Renal pelvis (tissue), 12 donors: ENCODE measurements at places on chromosomes 5 and 9. TPM values are rescaled to one million over a fixed set of nuclear protein-coding genes. Genes with fewer than 3 reads are reported as not detected.

NEURL1B gene
- polyA plus RNA-seq = 12.7 TPM

LECT2 gene
- polyA plus RNA-seq = 4.1 TPM

TIMD4 gene
- polyA plus RNA-seq = 0.95 TPM

GPX8 gene
- 76.2 TPM for polyA plus RNA-seq

PCDHA13 gene
- polyA plus RNA-seq = not detected

FOXD1 gene
- 16.3 TPM for polyA plus RNA-seq

DBH gene
- polyA plus RNA-seq = 0.94 TPM

ADAMTS2 gene
- polyA plus RNA-seq = 10.6 TPM

PCDHA1 gene
- not detected for polyA plus RNA-seq

CDH12 gene
- 6.2 TPM for polyA plus RNA-seq

SPINK4 gene
- not detected for polyA plus RNA-seq

LIX1 gene
- polyA plus RNA-seq = 4.1 TPM

CBY3 gene
- polyA plus RNA-seq = 1.8 TPM

FOXI1 gene
- polyA plus RNA-seq = 8.2 TPM

ATP10B gene
- polyA plus RNA-seq = 0.83 TPM

ORM2 gene
- not detected for polyA plus RNA-seq

DCTN4 gene
- polyA plus RNA-seq = 57.0 TPM

PCDHA8 gene
- polyA plus RNA-seq = not detected

MYOZ3 gene
- 5.9 TPM for polyA plus RNA-seq

TNFSF15 gene
- polyA plus RNA-seq = 9.7 TPM

- no peak for DNase-seq
Observed at GRCh38 chr5:178186427-178186826, 744 bp downstream of the GMCL2 start.

DNA sequence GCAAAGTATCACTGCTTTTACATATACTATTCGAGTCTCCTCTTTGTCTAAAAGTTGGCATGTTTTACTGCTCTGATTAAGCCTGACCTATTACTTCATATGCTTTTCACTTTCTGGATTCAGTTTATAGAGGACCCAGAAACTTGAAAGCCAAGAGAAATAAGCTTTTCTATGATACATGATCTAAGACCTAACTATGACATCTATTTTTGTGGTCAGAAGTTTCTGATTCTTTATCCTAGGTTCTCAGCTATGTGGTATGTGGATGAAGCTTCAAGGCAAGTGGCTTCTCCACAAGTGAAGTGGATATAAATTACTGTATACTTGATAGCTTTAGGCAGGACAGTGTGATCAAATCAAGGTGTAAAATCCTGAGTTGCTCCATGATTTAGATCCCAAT is 6.3 kb downstream of the EDIL3 start:
- DNase-seq = no peak

GRCh38 chr5:65252977-65253376 is 228.7 kb downstream of the ADAMTS6 start:
- no peak for DNase-seq

GRCh38 chr5:144794922-144795321 is 624.2 kb downstream of the KCTD16 start:
- no peak for DNase-seq

GRCh38 chr5:79062436-79062835 is 7.0 kb downstream of the DMGDH start:
- DNase-seq = no peak

DNA sequence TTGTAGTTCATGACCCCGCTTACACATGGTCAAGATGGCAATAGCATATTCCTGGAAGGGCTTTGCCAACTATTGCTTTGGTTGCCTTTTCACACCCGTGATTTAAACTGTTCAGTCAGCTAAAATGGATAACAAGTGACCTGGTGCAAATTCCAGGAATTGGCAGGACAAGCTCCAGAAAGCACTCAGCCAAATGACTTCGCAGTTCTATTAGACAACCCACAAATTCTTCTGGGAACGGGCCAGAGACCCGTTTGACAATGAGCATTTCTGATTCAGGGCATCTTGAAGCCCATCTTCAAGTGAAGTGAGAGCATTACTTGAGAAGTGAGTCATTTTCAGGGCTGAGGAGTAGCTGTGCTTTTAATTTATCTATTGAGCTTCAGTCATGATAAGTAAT is 165.0 kb downstream of the DROSHA start:
- no peak for DNase-seq

GRCh38 chr9:36382484-36382883 is 17.6 kb downstream of the RNF38 start:
- DNase-seq = no peak

- DNase-seq = no peak
Observed at GRCh38 chr5:142626099-142626498, 59.8 kb downstream of the FGF1 start.

DNA sequence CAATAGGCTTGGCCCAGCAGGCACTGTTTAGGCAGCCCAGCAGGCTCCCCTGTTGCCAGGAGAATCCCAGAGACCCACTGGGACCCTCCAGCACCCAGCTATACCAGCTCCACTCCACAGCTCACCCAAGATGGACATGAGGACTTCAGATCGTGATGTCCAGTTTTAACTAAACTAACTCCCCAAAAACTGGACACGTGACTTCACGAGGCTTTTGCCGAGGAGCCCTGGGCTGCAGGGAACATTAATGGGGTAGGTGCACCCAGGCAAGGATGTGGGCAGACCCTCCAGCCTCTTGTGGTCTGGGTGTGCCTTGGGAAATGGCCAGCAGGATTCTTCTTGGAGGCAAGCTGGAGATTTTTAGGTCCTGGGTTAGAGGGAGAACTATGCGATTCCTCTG is 8.9 kb upstream of the NKD2 start:
- DNase-seq = no peak

- no peak for DNase-seq
Observed at GRCh38 chr9:88173378-88173999, 35.2 kb upstream of the SPATA31C2 start.

GRCh38 chr5:180813420-180813819 is 10.8 kb upstream of the MGAT1 start:
- DNase-seq = no peak

DNA sequence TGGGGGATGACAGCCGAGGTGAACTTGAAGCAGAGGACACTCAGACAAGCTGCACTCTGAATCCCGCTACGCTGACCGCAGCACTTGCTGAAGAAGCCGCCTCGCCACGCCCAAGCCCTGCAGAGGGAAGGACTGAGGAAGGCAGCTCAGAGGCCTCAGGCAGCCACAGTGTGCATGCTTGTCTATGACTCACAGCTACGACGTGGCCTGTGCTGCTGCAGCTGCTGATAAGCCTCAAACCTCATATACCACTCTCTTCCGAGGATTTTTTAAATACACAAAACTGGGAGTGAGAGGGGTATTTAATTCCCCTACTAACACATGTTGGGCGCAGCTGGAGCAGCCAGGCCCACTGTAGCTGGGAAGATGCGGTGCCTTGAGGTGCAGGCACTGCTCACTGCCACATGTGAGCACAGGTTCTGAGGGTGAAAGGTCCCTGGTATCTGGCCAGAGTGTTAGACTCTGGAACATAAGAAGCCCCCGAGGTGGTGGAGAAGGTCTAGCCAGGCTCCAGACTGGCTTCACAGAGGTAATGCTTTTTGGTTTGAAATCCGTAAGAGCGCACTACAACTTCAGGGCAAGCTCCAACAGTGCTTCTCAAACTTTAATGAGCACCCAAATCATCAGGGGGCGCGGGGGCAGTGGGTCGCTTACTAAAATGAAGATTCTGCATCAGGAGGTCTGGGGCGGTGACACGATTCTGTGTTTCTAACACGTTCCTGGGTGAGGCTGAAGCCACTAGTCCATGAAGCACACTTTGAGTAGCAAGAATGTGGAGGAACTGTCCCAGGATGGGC is 196.8 kb downstream of the AUH start:
- DNase-seq = no peak

DNA sequence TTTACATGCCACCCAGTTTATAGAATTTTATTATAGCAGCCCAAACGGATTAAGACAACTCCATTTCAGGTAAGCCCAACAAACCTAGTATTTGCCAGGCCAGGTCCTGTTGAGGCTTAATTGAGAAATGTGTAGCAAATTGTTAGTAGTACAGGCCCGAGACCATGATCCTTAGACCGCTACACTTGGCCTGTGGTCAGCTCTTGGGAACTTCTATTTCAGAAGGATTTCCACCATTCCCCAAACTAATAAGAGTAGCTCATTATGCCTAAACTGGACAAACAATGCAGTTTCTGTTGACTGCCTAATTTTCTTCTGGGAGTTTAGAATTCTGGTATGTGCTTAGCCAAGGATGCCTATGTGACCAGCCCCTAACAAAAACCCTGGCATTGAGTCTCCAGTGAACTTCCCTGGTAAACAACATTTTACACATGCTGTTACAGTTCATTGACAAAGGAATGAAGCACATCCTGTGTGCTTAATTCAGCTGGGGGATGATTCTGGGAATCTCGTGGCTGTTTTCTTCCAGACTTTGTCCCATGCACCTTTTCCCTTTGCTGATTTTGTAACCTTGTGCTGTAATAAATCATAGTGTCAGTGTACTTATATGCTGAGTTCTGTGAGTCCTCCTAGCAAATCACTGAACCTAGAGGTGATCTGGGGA is 5.6 kb upstream of the GPX3 start:
- peak; percentile 50 for DNase-seq

GRCh38 chr9:99851500-99851822 is 29.8 kb downstream of the NR4A3 start:
- no peak for DNase-seq

DNA sequence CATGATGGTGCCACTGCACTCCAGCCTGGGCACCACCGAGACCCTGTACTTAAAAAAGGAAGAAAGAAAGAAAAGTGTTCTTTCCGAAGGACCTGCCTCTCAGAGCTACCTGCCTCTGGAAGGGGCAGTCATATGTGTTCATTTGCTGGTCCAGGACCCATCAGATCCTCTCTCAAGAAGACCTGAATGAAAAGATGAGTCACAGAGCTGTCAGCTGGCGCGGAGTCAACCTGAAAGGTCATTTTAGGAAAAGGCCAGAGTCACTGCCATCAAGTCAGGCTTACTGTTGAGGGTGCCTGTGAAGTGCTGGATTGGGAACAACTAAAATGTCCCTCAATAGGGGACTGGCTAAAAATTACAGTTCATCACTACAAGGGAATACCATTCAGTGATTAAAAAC is 14.9 kb upstream of the HRH2 start:
- DNase-seq = no peak

DNA sequence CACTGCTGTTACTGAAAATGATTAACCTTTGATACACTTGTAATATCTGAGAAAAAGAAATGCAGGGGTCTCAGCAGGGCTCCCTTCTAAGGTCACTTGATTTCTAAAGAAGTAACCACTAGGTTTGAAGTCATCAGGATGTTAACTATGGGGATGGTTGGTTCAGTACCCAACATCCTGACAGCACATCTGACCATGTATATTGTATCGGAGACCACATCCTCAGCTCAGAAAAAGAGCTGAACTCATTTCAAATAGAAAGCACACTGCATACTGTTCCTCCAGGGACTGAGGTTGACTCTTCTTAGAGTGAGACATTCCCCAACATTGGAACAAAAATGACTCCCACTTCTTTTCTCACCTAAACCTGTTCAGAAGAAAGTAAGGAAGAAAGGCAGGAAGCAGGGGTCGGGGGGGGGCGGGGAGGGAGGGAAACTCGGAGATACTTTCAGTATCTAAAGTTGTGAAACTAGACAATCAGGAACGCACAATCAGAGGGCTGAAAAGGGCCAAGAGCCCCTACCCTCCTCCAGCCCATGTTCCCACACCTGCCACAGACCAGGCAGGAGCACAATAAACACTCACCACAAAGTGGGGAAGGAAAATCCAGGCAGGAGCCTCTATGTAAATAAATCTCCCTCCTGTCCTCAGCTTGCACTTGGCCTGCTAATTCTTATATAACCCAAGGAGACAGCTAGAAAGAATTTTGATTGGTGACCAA is 730 bp upstream of the GZMA start:
- DNase-seq = no peak

GRCh38 chr9:104173067-104173466 is 79.0 kb downstream of the SMC2 start:
- DNase-seq = no peak

GRCh38 chr9:90851444-90851843 is 49.8 kb downstream of the SYK start:
- no peak for DNase-seq

GRCh38 chr5:68720884-68721610 is 372.8 kb upstream of the SLC30A5 start:
- DNase-seq = no peak

- no peak for DNase-seq
Observed at GRCh38 chr9:90774682-90775081, 26.9 kb upstream of the SYK start.

GRCh38 chr5:156006026-156006647 is 320.8 kb upstream of the SGCD start:
- DNase-seq = no peak

- DNase-seq = no peak
Observed at GRCh38 chr5:31280210-31280609, 86.7 kb downstream of the CDH6 start.

GRCh38 chr5:119541716-119542115 is 87.6 kb upstream of the FAM170A start:
- no peak for DNase-seq

- no peak for DNase-seq
Observed at GRCh38 chr5:14292766-14293658, 149.9 kb downstream of the TRIO start.

- DNase-seq = no peak
Observed at GRCh38 chr5:178236679-178237078, 4.1 kb upstream of the PHYKPL start.

GRCh38 chr5:24703934-24704333 is 59.2 kb upstream of the CDH10 start:
- no peak for DNase-seq

GRCh38 chr5:95445995-95446394 is 54.8 kb downstream of the FAM81B start:
- DNase-seq = no peak

DNA sequence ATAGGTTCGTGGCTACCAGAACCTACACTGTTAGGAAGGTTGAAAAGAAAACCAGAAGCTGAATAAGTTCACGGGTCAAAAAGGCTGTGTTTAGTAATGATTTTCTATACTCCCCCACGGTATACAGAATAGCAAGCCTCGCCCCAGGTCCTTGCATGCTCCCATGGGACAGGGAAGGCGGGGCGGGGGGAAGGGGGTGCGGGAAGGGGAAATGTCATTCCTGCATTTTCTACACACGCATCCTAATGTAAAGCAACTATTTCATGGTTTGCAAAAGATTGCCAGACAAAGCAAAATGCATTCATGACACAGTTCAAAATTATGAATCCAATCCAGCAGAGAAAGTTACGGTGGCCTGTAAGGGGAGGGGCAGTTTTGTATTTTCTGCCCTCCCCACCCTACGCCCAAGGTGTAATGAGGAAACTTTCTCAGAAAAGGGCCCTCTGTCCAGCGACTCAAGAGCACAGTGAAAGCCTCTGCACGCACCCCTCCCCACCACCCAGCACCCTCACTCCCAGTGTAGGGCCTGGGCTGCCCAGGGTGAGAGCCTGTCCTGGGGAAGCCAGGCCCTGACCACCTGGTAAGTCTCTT is 105.2 kb downstream of the ROR2 start:
- no peak for DNase-seq

DNA sequence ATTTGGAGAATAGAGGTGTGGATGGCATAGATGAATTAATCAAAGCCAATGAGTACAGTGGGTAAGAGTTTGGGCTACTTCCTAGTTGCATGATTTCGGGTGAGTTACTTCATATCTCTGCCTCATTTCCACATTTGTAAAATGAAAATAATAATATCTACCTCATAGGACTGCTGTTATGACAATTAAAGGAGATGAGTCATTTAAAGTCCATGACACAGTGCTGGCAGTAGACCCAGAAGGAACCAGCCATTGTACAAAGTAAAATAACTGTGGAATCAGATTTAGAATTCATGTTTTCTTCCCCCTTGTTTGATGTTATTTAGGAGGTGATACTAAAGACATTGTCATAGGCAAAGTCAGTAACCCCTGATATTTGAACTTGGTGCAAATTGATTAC is 139.5 kb upstream of the SLC27A6 start:
- DNase-seq = no peak

GRCh38 chr5:111505096-111505495 is 7.2 kb downstream of the STARD4 start:
- peak; percentile 35 for DNase-seq
